ENCODE measurements at places on chromosomes 4 and X. TPM values are rescaled to one million over a fixed set of nuclear protein-coding genes. Genes with fewer than 3 reads are reported as not detected.

The VSIG4 gene
- not detected for total RNA-seq

The SOWAHB gene
- total RNA-seq, result not detected

The POF1B gene
- total RNA-seq, result not detected

The GC gene
- not detected for total RNA-seq

The TEX13C gene
- not detected for total RNA-seq

The SSX2B gene
- total RNA-seq, result not detected

The TRIM61 gene
- not detected for total RNA-seq

The NDP gene
- 0.15 TPM for total RNA-seq

The SPANXN3 gene
- not detected for total RNA-seq

The MEPE gene
- not detected for total RNA-seq

The ZNF732 gene
- 1.1 TPM for total RNA-seq

The GPRASP3 gene
- total RNA-seq, result 3.6 TPM

The ZFP92 gene
- 1.2 TPM for total RNA-seq

The DTHD1 gene
- not detected for total RNA-seq

The TGIF2LX gene
- total RNA-seq, result not detected

The RHOXF2B gene
- not detected for total RNA-seq

The FAM114A1 gene
- total RNA-seq, result 122 TPM

The DCLK2 gene
- 10.0 TPM for total RNA-seq

The PNCK gene
- not detected for total RNA-seq

The RAI2 gene
- total RNA-seq, result 9.1 TPM

The ARHGAP6 gene
- total RNA-seq, result 1.7 TPM

The LGI2 gene
- 0.05 TPM for total RNA-seq

The CT47A1 gene
- total RNA-seq, result not detected

The DMP1 gene
- not detected for total RNA-seq

The ADAD1 gene
- not detected for total RNA-seq

The RRAGB gene
- total RNA-seq, result 67.5 TPM

The NPY5R gene
- total RNA-seq, result not detected

The HSD17B13 gene
- not detected for total RNA-seq

The SPANXN4 gene
- not detected for total RNA-seq

The HS6ST2 gene
- total RNA-seq, result 0.82 TPM

The IGSF1 gene
- total RNA-seq, result 1.7 TPM

The STK32B gene
- 29.0 TPM for total RNA-seq

The FGD1 gene
- 8.3 TPM for total RNA-seq

The PGAM4 gene
- total RNA-seq, result not detected
